ENCODE measurements at places on chromosomes 5 and 9. TPM values are rescaled to one million over a fixed set of nuclear protein-coding genes. Genes with fewer than 3 reads are reported as not detected.

The LCN1 gene
- total RNA-seq, result not detected

The HOMER1 gene
- 21.5 TPM for total RNA-seq

The SIGMAR1 gene
- total RNA-seq, result 87.6 TPM

The PNPLA7 gene
- total RNA-seq, result 0.55 TPM

The C9orf50 gene
- 0.12 TPM for total RNA-seq

The FPGS gene
- 69.2 TPM for total RNA-seq

The BAAT gene
- under 0.01 TPM for total RNA-seq

The SLC27A6 gene
- total RNA-seq, result 2.2 TPM

The IRX4 gene
- not detected for total RNA-seq

The PDE6A gene
- total RNA-seq, result not detected

The HACD4 gene
- 9.1 TPM for total RNA-seq

The EQTN gene
- total RNA-seq, result not detected

The CTNND2 gene
- total RNA-seq, result not detected

The STPG3 gene
- total RNA-seq, result not detected

The SPATA31D4 gene
- total RNA-seq, result under 0.01 TPM

The PRRT1B gene
- not detected for total RNA-seq

The NSUN2 gene
- 55.5 TPM for total RNA-seq

The ROR2 gene
- 18.7 TPM for total RNA-seq

The SUSD3 gene
- 14.2 TPM for total RNA-seq

The RRAGA gene
- 54.5 TPM for total RNA-seq

The HSD17B3 gene
- 0.25 TPM for total RNA-seq

The PCDHGB4 gene
- 11.3 TPM for total RNA-seq

The P4HA2 gene
- 471 TPM for total RNA-seq

The SMIM3 gene
- total RNA-seq, result 44.7 TPM

The TRIP13 gene
- 86.3 TPM for total RNA-seq

The FOXD4L4 gene
- 0.22 TPM for total RNA-seq

The HEMGN gene
- total RNA-seq, result not detected

The CPEB4 gene
- total RNA-seq, result 36.0 TPM

The TBC1D2 gene
- total RNA-seq, result 34.3 TPM

The ST8SIA4 gene
- total RNA-seq, result 0.22 TPM

The KCNIP1 gene
- not detected for total RNA-seq

The PLAC8L1 gene
- not detected for total RNA-seq

The LRRC70 gene
- 1.4 TPM for total RNA-seq

The SHISAL2B gene
- total RNA-seq, result not detected

The ASPN gene
- 1.00 TPM for total RNA-seq

The PLEKHG4B gene
- under 0.01 TPM for total RNA-seq

The ADRA1B gene
- under 0.01 TPM for total RNA-seq

The HAVCR2 gene
- 0.44 TPM for total RNA-seq

The GOLGA1 gene
- 13.1 TPM for total RNA-seq

The CREBRF gene
- total RNA-seq, result 15.5 TPM

The SLC45A2 gene
- under 0.01 TPM for total RNA-seq

The SPARC gene
- 405 TPM for total RNA-seq

The SHC3 gene
- 25.5 TPM for total RNA-seq

The DOCK8 gene
- total RNA-seq, result 0.89 TPM

The EGFLAM gene
- total RNA-seq, result 0.75 TPM

The PIGO gene
- total RNA-seq, result 15.3 TPM

The MPDZ gene
- total RNA-seq, result 50.7 TPM

The CMYA5 gene
- total RNA-seq, result 3.7 TPM

The GPR151 gene
- not detected for total RNA-seq

The RAD23B gene
- 157 TPM for total RNA-seq

The AFAP1L1 gene
- total RNA-seq, result 8.3 TPM

The CCDC69 gene
- 2.0 TPM for total RNA-seq

The SLC23A1 gene
- total RNA-seq, result not detected

Data from uterine smooth muscle cell (primary cell).